Stimulated activated CD4-positive, alpha-beta T cell treated with anti-CD3 and anti-CD28 coated beads, Interleukin-4, amount 100 ng/mL, for 1 hour (primary cell): ENCODE measurements at places on chromosomes 2 and 18.

GRCh38 chr2:37610638-37611289 lies 60.7 kb downstream of the CDC42EP3 start:
- DNase-seq, result no peak

GRCh38 chr2:100603948-100604633 lies 41.3 kb downstream of the PDCL3 start:
- no peak for DNase-seq

DNA sequence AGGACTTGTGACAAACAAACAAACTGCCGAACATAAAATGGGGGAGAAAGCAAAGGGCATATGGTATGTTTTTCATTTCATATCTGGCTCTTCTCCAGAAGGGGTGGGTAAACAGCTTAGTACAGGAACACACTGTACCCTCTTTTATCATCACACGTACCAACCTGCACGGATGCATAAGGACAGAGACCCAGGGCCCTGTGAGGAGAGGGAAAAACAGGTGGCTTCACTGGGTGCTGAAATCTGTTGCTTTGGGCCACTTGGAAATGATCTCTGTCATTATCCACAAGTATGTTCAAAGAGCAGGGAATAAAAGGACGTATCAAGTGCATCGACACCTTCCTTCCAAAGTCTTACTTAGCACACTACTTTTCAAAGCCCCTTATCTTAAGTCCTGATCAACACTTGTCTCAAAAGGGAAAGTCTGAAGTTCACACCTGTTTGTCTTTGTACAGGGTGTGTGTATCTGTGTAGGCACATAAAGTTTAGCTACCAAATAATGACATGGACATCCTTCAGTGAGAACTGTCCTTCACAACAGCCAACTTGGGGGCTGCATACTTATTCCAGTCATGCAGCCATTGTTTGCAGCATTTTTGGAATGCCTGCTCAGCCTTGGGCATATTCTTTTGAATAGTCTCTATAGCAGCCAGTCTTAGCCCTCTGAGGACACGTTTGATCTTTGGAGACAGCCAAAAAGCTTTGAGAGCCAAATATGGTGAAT lies 60.6 kb downstream of the IRS1 start:
- DNase-seq, result no peak

DNA sequence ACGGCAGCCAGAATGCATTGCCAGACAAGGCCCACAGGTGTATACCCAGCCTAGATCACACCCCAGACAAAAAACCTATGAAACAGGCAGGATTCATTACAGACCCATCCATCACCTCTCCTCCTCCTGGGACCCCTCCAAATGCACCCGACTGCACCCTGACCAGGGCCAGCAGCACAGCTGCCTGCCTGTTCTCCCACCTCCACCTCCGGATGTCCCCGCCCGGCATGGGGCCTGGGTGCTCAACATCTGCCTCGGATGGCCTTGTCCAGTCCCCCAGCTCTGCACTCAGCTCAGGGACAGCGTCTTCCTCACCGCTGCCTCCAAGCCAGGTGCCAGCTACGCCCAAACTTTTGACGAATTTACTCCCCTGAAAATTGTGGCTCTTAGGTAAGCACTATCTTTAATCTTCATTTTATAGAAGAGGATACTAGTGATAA lies 91.1 kb downstream of the TPO start:
- DNase-seq, result no peak

DNA sequence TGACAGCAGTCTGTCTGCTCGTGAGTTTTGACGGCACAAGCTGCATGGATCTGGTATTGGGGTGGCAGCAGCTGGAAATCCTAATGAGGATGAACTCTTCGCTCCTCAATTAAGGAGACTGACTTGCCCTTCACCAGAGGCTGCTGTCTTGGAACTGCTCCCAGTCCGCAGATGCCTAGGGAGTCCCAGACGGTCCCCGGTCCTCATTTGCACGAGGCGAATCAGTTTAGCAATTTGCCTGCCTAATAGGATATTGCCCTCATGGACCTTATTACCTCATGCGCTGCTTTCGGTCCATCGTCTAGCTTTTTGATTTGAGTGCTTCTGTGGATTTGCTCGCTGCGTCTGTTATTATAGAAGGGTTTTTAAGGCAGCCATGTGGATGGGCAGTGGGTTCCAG lies 40.6 kb downstream of the ASAP2 start:
- DNase-seq, result no peak
